ENCODE measurements at places on chromosomes 5 and 9.

DNA sequence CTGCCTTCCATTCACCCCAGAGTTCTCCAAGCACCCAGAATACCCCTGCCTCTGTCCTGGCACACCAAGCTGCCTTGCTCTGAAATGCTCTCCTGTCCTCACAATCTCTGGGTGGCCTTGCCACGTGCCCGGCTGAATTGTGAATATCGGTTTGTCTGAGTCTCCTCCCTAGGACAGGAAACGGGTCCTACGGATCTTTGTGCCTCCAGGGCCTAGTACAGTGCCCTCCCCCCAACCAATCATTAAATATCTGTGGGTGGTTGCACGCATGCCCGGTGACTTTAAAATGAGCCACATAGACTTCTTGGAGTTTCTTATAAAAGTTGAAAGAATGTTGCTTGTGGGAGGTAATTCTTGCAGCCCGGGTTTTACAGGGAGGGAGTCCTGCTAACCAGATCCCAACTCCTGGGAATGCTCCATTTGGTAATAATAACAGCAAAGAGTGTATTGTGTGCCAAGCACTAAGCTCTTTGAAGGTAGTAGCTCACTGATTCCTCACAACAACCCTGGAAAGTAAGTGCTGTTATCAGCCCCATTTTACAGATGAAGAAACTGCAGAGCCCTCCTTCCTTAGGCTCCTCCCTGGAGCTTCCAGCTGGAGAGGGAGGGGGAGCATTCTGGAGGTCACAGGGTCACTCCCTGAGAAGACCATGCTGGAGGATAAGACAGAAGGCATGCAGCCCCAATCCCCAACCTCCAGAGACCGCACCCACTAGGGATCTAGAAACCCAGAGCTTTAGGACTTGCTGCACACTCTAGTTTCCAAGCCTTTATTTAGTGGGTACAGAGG is 23.4 kb downstream of the URM1 start:
- DNase-seq = no peak

DNA sequence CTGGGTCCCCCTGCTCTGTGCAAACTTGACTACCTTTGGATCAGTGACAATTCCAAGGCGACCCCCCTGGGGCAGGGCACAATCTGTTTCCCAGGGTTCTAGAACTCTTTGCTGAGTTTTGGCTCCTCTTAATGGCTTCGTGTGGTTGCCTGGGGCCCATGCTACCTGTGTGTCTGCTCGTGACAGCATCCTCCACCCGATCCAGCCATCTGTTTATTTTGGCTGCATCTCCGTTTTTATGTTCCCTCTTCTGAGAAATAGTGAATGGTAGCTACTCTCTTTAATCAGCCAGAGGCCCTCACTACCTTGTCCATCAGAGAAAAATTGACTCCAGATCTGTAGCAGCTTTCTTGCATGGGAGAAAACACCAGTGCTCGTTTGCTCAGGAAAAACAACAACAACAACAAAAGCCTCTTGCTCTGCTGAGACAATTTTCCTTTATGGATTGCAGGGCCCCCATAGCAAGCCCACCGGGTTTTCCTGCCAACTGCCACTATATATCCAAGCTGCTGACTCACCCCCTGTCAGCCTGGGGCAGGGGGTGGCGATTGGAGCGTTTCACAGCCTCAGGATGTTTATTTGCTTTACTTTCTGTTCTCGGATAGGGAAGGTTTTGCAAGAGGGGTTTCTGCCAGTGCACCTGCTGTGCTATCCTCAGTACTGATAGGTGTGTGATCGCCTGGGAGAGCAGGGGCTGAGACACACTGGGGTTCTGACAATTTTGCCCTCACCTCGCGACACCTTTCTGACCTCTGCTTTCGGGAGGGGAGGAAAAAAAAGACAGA is 607.8 kb downstream of the BNC2 start:
- DNase-seq = no peak

- no peak for DNase-seq
Measured at GRCh38 chr5:134794082-134794481, 35.5 kb downstream of the DDX46 start.

DNA sequence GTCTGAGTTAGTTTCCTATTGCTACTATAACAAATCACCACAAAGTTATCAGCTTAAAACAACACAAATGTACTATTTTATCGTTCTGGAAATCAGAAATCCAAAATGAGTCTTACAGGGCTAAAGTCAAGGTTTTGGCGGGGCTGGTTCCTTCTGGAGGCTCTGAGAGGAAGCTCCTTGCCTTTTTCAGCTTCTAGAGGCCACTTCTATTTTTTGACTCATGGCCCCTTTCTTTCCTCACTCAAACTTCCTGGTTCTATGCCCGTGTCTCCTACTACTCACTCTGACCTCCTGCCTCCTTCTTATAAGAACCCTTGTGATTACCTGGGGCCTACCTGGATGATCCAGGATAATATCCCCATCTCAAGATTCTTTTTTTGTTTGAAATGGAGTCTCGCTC is 48.2 kb downstream of the GABBR2 start:
- no peak for DNase-seq

DNA sequence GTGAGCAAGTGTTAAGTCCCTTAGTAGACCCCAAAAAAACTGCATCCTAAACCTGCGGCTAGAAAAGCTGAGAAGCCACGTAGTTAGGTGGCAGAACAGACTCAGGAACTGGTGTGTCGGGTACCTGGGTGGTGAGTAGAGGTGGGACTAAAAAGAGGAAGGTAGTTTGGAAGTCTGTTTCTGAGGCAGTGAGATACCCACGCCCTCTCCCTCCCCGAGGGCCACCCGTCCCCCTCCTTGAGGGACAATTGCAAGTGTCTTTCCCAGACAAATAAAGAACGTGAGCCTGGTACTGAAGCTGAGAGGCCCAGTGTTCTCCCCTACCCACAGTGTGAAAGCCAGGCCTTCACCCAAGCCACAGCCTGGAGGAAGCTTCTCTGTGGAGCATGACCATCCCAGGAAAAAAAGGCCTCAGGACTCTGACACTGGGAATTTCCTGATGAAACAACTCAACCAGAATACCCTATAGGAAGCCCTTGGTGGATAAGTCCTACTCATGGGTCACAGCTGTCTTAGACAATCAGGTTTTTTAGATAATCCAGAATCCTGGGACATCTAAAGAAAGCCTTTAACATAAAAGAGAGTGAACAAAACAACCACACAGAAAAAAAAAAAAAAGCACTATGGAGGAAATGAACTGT is 7.0 kb upstream of the CD74 start:
- no peak for DNase-seq

DNA sequence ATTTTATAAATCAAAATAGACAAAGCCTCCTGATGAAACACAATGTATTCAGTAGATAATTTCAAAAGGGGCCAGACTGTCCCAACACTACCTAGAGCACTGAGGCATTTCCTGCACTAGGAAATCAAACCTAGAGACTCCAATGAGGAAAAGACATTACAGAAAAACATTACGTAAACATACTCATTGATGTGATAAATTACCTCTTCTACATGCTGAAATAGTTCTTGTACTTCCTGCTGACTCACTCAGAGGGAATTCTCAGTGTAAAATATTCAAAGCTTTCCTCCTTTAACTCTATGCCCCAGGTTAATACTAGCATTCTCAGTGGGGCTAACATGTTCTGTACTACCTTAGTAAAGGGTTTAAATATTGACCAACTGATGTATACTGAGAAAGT is 178.0 kb downstream of the ESM1 start:
- no peak for DNase-seq

DNA sequence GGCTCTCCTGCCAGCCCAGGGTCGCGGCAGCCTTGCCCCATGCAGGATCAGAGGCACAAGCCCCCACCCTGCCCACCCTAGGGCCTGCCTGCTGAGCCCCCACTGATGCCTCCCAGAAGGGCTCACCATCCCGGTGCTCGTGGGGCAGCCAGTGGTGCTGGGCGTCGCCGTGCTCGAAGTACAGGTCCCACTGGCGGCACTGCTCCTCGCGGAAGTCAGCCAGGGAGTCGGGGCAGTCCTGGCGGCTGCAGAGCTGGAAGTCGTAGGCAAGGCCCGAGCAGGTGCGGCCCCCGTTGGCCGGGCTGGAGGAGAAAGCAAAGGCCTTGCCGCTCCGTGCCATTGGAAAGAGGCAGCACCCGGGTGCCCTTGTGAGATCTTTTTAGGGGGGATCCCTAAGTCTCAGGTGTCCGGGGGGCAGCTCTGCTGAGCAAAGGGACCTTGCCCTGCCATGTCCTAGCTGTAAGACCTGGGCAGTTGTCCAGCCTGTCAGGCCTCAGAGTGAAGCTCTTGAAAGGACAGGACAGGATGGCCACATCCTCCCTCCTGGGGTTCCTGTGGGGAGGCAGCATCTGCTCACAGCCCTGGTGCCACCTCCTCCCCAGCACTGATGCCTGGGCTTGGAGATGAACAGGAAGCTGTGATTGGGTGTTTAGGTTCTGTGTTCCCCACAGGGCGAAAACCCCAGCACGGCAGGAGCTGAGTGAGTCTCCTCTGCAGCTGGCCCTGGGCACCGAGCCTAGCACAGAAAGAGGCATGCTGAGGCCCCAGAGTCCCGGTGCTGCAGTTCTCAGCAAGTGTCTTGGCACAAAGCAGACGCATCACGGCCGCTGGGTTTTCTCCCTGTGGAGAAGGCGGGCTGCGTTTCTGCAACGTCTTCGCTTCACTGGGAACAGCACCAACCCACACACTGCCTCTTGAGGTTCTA is 77.7 kb downstream of the ZNF354C start:
- DNase-seq = no peak

- DNase-seq = no peak
Measured at GRCh38 chr5:65742565-65743231, 20.7 kb downstream of the NLN start.

All from CD4-positive, alpha-beta T cell (primary cell).